ENCODE measurements at places on chromosomes 3 and 15.

DNA sequence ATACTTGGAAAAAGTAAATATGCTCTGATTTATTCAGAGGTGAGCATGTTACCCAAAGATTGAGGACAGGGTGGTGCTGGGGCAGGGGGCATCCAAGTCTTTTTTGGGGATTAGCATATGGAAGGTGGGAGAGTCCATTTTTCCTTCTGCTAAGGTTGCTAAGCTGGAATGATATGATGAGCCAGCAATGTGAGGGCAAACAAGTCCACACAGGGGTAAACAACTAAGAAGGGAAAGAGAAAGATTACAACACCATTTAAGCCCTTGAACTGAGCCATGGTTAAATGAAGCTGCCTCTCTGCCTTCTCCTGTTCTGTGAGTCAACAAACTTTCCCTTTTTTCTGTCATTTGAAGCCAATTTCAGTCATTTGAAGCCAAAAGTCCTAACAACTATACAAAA is 89.0 kb downstream of the RPL22L1 start:
- no peak for ATAC-seq

- ATAC-seq, result peak; percentile 83
Observed at GRCh38 chr3:106534206-106534605, 665.4 kb upstream of the CBLB start.

DNA sequence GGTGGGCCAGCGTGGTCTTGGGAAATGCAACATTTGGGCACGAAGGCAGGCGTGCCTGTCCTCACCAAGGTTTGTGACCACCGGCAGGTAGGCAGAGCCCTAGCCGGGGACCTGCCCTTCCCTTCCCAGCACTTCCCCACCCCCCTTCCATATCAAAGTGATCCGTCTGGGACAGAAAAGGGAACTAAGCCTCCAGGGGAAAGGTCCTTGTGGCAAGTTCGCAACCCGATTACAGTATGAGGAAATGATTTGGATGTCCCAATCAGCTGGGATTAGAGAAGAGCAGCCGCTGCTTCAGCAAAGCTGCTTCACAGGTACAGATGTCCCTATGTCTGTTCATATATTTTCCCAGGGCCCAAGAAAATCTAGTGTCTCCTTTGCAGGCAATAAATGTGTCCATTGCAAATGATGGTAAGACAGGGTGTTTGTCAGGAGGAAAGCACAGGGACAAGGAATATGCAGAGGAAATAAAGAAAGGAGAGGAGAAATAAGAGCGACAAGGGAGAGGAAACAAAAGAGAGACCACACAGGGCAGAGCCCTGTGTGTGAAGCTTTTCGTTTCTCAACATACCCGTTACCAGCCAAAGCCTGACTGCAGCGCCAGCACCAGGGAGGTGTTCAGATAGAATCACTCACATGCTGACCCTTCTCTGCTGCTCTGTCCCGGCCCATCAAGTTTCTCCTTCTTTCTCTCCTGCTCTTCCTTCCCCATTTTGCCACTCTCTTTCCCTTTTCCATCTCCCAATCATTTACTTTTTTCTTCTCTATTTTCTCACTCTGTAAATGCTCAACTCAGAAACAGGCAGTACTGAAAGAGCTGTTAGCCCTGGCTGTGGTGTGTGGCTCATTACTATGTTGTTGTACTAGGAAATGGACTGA is 17.4 kb upstream of the SECISBP2L start:
- no peak for ATAC-seq

- ATAC-seq, result no peak
Observed at GRCh38 chr3:134441821-134442220, 44.0 kb downstream of the ANAPC13 start.

- peak; percentile 36 for ATAC-seq
Observed at GRCh38 chr15:63881431-63881830, 47.7 kb upstream of the HERC1 start.
